ENCODE measurements at places on chromosomes 5 and 9. TPM values are rescaled to one million over a fixed set of nuclear protein-coding genes. Genes with fewer than 3 reads are reported as not detected.

DNA sequence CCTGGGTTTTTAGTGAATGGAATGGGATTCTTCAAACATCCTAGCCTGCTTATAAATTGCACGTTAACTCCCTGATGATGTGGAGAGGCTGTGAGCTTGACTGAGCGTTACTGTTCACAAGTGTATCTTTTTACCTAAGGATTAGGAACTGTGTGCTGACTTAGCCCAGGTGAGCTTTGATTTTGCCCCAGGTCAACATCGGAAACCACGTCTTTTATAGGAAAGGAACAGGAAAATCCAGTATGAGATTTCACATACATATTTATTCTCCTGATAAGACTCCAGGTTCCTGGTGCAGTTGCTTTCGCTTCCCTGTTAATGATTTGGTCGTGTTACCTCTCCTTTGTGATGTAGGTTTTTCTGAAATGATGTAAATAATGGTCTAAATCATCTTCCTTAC, 103.2 kb upstream of the BASP1 start:
- H3K27me3 ChIP-seq, result no peaks in the 10 kb centered on the region
- H3K27ac ChIP-seq, result peak overlapping the region; percentile 67
- H3K4me3 ChIP-seq, result no peak overlapping the region
- H3K36me3 ChIP-seq, result no peaks in the 10 kb centered on the region

DNA sequence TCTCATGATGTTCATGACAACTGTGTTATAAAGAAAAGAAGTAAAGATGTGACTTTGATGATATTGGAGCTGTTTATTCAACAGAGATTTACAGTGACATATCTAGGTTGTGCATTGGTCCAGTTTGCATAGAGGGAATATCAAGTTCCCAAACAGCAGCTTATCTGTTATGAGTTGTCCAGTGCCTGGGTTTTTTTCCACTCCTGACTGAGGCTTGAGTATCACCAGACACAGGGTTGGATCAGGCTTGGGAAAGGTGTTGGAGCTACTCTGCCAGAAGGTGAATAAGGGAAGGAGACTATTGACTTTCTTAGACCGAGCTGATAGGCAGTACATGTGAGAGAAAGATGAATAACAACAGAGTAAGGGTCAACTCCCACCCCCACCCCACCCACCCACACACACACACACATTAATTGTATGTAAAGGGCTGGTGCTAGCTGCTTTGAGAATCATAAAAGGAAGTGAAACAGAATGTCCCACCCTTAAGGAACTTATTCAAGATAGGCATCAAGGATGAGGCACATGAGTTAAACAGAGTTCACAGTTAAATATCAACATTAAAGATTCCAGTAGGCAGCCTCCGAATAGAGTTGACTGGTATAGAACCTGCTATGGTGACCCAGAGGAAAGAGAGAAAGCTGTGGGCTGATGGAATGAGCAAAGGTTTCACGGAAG, 33.0 kb upstream of the RASGRF2 start:
- no peak overlapping the region for H3K27ac ChIP-seq
- H3K4me3 ChIP-seq, result no peak overlapping the region
- H3K27me3 ChIP-seq, result no peaks in the 10 kb centered on the region
- DNase-seq, result no peak
- peaks cover 16% of the 10 kb centered on the region for H3K4me1 ChIP-seq

- H3K27ac ChIP-seq, result no peak overlapping the region
- H3K4me3 ChIP-seq, result no peak overlapping the region
- no peaks in the 10 kb centered on the region for H3K4me1 ChIP-seq
- DNase-seq, result peak; percentile 19
- no peaks in the 10 kb centered on the region for H3K27me3 ChIP-seq
- H3K36me3 ChIP-seq, result no peaks in the 10 kb centered on the region
Observed at GRCh38 chr9:93302586-93303257, 118.8 kb downstream of the WNK2 start.

DNA sequence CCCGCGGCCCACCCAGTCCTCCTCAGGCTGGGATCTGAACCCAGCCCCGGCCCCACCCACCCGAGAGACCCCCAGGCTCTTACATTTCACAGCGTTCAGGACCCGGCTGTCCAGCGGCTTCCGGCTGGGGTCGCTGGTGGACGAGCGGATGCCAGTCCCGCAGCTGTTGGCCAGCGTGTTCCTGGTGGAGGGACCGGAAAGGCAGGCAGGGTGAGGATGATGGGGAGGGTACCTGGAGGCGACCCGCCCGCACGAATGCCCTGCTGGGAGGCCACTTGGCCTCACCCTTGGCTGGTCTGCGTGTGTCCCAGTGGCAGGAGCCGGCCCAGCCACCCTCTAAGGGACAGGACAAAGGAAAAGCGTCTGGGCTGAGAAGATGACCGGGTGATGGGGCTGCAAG, 51.9 kb upstream of the UBAC1 start:
- no peak overlapping the region for H3K27ac ChIP-seq
- peaks cover 11% of the 10 kb centered on the region for H3K4me1 ChIP-seq
- H3K36me3 ChIP-seq, result peaks cover 6% of the 10 kb centered on the region
- no peak for DNase-seq
- H3K4me3 ChIP-seq, result no peak overlapping the region
- H3K27me3 ChIP-seq, result no peaks in the 10 kb centered on the region

GABRB2 gene
- total RNA-seq, result not detected

SPINK13 gene
- total RNA-seq, result not detected
